ENCODE measurements at places on chromosomes 5 and 9.

GRCh38 chr9:38315085-38315595 lies 77.4 kb upstream of the ALDH1B1 start:
- no peak for DNase-seq

DNA sequence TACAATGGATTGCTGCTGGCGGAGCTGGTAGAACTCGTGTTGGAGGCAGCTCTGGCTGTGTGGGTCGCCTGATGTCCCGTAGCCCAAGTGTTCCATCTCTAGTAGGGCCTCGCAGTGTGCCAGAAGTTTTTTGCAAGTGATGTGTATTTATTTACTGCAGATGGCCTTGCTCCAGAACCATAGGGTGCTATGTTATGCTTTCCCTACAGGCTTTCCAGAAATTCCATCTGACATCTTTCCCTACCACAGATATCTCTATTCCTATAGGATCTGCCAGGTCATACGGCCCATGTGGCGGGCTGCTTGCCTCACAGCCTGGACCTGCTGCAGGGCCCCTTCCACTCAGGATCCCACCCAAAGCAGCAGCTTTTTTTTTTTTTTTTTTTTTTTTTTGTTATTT lies 16.9 kb downstream of the ADAMTSL2 start:
- DNase-seq, result no peak

DNA sequence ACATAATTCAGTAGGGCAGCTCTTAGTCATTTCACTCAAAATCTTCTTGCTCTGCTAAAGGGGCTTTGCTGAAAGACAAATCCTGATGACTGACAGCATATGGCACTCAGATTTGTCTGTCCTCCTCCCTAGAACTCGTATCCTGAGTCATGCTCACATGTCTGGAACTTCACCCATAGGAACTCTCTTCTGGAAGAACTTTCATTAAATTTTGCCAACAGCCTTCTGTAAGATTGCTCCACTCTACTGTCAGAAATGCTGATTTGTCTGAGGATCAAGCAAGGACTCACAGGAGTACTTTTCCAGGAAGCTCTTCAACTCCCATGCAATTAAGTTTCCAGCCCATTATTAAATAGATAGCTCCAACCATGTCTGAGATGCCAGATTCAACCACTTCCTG lies 59.8 kb upstream of the SNX2 start:
- no peak for DNase-seq

DNA sequence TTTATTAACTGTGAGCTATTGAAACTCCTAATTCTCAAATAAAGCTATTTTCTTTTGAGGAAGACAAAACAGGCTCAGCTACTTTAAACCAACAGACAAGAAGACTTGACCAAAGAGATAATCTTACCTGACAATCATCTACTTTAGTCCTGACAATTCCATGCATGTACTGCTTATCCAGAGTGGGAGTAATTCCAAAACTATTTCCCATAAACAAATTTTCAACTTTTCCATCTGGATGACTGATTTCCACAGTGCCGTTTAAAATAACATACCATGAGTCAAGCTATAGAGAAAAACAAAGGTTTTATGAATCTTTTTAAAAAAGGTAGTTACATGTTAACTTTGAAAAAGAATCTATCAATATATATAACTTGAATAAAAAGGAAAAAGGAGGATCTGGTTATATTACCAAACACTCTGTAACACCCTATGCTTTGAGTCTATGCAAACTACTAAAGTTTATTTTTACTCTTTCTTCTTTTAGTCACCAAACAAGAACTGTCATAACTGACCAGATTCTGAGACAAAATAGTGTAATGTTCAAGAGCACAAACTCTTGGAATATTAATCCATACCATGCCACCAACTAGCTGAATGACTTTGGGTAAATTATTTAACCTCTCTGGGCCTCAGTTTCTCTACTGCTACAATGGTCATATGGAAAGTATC lies 129.7 kb downstream of the RAPGEF6 start:
- DNase-seq, result no peak

DNA sequence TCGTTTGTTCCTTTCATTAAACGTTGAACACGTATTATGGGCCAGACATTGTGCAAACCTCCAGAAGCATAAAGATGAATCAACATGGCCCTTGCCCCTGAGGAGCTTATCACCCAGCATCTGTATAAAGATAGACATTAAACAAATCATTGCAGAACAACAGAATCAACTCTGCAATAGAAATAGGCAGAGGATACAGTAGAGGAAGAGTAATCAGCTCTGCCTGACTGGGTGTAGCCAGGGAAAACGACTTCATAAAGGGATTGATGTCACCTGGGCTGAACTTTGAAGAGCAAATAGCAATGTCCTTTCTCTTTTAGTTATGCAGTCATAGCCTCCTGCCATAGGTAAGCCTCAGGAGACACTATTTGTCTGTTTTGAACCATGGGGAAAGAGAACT lies 13.4 kb downstream of the RGS7BP start:
- DNase-seq, result no peak

DNA sequence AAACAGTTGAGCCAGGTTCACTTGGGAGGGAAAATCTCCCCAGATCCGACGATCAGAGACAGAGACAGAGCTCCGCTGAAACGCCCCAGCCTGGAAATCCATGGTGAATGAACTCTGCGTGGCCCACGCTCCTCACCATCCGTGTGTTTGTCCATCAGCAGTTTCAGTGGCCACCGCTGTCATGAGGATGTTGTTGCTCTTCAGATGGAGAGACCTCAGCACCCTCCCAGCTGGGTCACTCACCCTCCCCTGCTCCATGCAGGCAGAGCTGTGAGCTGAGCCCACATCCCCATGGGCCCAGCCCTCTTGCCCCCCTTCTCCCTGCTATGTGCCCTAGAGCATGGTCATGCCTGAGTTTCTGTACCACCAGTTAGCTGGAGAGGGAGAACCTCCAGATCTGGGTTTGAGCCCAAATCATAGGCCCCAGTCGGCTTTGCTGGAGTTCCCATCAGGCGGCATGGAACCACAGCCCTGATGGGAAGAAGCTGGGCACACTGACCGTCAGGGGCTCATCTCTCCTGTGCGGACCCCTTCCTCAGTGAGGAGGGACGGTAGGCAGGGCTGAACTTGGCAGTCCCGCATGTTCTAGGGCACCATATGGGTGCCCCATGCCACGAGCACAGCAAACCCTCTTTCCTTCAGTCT lies 154.4 kb upstream of the COL5A1 start:
- DNase-seq, result no peak

DNA sequence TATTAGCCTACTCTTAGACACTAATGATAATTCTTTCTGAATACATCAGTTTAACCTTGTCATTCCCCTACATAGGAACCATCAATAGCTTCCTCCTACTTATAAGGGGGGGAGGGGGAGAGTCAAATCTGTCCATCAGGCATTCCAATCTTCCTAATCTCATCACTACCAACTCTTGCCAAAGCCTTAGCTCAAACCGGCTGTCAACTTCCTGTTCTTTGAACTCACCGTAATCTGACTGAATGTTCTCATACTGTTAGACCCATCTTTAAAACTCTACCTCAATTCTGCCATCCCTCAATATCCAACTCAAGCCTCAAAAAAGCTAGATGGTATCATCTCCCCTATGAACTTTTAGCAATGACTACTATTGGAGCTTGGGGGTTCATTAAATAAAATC lies 41.9 kb upstream of the RNF38 start:
- DNase-seq, result no peak

Data from CD4-positive, alpha-beta T cell treated with Interleukin-4 for 1 hour (primary cell).